Left ventricle myocardium superior (tissue), 1 donor: ENCODE measurements at places on chromosomes 3 and 15.
A peak's percentile ranks its signal among the peaks of the same experiment; 100 is the strongest.

DNA sequence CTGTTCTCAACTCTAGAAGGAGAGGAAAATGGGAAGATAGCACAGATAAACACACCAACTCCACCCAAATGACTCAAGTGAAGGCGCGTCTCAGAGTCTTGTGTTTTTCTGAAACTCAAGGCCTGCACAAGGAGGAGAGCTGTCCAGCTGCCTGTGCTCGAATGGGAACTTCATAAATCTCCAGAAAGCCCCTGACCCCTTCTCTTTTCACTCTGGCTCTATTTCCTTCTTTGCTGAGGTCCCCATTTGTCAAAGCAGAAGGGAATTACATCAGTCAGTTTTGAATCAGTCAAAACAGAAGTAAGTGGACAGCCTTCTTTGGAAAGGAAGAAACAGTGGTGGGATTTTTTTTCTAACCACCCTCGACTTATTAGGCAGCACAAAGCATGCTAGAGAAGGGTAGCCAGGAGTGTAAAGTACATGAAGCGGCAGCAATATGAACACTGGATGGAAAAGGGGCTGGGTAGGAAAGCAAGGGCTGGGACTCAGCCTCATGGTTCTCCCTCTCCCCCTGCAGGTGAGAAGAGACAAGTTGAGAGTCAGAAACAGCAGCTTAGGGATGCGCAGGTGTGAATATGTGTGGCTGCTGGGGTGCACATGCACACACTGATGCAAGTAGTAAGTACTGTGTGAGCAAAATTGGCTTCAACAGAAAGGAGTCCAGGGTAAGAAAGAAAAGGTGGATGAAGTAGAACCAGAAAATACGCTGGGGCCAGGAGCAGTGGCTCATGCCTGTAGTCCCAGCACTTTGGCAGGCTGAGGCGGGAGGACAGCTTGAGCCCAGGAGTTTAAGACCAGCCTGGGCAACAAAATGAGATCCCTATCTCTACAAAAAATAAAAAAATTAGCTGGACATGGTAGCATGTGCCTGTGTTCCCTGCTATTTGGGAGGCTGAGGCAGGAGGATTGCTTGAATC lies 36.6 kb upstream of the MAGEF1 start:
- DNase-seq = peak; percentile 11

GRCh38 chr3:65276551-65276950 lies 588.8 kb upstream of the ADAMTS9 start:
- no peak for DNase-seq

DNA sequence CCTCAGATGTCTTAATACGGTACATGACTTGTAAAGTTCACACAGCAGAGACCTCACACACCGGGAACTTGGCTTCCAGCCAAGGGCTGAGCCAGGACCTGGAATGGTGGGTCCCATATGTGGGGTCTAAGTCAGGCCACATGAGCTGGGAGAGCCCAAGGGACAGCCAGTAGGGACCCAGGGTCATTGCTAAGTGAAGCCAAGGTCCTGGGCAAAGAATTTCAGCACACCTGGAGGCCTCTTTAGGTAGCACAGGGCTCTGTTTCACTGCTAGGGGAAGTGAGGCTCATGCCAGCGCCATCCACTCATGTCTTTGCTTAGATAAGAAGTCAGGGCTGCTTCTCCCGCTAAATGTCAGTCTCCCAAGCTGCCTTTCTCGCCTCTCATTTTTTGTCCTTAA lies 116.6 kb upstream of the TLE3 start:
- DNase-seq = no peak

GRCh38 chr3:127673191-127674100 lies 694 bp downstream of the ABTB1 start:
- peak; percentile 79 for DNase-seq

- DNase-seq = no peak
These were observed 229.9 kb upstream of the LRTM1 start for GRCh38 chr3:55157731-55158130.

DNA sequence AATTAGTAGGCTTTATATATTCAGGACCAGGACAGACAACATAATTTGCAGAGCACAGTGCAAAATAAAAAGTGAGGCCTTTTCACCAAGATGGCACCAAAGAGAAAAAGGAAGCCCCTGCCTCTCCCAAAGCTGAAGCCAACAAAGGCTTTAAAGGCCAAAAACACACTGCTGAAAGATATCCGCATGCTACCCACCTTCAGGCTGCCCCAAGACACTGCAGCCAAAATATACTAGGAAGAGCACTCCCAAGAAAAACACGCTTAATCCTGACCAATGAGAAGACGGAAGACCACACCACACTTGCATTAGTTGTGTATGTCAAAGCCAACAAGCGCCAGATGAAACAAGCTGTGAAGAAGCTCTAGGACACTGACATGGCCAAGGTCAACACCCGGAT lies 38.0 kb downstream of the PIK3CB start:
- DNase-seq = no peak

GRCh38 chr3:15611018-15611417 lies 9.5 kb downstream of the BTD start:
- no peak for DNase-seq

DNA sequence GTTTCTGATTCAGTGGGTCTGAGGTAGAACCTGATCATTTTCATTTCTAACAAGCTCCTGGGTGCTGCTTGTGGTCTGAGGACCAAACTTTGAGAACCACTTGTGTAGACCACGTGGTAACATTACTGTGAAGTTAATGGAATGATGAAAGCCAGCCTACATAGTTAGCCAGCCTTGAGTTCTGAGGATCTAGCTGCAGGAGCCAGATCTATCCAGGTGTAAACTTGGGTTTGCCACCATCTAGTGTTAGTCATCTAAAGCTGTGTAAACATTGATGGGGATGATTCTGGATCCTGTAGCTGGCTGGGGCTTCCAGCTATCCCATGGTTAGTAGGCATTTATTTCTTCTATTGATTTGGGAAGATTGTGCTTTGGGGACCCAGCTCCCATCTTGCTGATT lies 170.0 kb downstream of the TMEM108 start:
- no peak for DNase-seq

GRCh38 chr15:59366333-59367021 lies 6.2 kb downstream of the MYO1E start:
- DNase-seq = no peak
